NCI-H2081 (cell line): ENCODE measurements at places on chromosomes 2 and 18.

DNA sequence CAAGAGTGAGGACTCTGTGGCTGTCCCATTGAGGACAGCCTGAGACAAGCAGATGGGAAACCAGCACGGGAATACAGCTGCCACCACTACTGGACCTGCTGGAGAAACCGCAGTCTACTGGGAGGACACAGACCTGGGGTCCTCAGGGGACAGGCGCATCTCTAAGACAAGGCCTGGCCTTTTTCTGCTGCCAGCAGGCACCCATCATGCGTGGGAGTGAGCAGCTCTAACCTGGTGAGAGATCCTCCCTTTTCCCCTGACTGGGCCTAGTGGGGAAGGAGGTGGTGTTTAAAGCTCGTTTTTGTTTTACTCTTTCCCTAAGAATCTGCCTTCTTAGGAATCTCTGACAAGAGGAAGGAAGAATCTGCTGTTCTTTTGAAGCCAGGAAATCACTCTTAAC is 36.6 kb downstream of the CYRIA start:
- no peak for DNase-seq

GRCh38 chr18:3332376-3332775 is 70.4 kb downstream of the MYL12B start:
- no peak for DNase-seq

GRCh38 chr2:71154798-71155197 is 24.4 kb downstream of the MPHOSPH10 start:
- no peak for DNase-seq

DNA sequence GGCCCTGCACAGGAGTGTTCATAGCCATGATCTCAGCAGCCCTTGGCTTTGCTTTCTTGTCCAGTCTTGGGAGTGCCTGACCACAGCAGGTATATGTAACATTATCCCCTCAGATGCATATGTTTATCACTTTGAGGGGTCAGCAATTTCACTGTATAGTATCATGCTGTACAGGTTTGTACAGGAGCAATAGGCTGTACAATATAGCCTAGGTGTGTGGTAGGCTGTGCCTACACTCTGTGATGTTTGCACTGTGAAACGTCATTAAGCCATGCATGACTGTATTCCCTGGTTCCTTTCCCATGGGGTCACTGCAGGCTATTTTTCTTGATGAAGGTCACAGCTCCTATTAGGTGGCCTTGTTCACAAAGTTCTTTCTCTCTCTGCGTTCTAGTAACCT is 4.7 kb upstream of the IL36G start:
- no peak for DNase-seq

GRCh38 chr2:169275696-169276444 is 86.5 kb downstream of the LRP2 start:
- DNase-seq: no peak

DNA sequence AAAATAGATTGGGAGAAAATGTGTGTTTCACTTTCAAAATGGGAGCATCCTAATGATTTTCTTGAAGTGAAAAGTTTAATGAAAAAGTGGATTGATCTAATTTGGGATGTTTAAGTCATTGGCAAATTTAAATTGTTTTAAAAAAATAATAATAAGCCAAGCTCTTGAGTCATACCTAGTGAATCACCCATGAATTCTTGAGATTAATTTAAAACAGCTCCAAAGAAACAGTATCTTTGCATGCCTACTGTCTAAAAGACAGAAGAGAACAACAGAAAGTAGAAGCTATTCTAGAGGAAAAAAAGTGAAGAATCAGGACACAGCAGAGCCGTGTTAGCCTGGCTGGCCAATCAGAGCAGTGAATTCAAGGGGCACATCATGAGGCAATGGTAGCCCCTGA is 7.7 kb downstream of the ACVR1C start:
- DNase-seq: no peak

DNA sequence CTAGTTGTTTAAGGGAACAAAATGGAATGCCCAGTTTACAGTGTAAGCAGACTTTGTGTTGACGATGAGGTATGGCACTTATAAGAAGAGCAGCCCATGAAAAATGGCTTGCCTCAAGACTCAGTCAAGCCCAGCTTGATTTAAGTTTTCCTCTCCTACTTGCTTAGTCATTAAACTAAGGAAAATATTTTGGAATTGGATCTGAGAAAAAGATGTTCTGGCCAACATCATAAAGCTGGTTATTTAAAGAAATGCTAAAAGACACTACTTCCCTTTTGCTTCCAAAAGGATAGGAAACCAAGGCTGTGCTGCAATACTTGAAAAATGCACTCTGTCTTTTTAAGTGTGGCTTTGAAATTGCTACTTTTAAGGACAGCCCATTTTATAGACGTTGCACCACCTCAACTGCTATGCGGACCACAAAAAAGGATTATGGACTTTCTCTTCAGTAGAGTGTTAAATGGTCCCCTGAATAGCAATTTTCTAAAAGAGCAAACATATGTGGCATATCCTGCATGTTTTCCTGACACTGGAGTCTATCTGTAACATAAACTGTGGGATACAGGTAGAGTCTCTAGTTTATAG is 32.1 kb downstream of the CCDC141 start:
- no peak for DNase-seq

- DNase-seq: no peak
Observed at GRCh38 chr2:13067508-13067907, 350.8 kb downstream of the TRIB2 start.

- DNase-seq: no peak
Observed at GRCh38 chr2:42913280-42913878, 121.0 kb upstream of the HAAO start.

GRCh38 chr18:55753643-55754263 is 165.8 kb upstream of the TCF4 start:
- DNase-seq: no peak

DNA sequence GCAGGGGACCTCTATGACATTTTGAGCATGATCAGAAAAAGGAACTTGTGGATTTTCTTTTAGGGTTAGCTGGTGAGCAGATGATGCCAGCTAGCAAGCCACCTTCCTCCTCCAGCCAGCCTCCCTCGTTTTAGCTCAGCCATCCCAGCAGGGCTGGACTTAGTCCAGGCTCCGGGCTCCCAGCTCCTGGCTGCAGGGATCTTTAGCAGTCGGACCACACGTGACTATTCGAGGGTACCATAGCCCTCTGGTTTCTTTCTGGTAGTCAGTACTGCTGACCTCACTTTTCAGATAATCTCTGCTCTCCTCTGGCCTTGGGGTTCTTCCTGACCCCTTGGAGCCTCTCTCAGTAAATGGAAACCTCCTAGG is 31.8 kb downstream of the NCK2 start:
- DNase-seq: no peak

DNA sequence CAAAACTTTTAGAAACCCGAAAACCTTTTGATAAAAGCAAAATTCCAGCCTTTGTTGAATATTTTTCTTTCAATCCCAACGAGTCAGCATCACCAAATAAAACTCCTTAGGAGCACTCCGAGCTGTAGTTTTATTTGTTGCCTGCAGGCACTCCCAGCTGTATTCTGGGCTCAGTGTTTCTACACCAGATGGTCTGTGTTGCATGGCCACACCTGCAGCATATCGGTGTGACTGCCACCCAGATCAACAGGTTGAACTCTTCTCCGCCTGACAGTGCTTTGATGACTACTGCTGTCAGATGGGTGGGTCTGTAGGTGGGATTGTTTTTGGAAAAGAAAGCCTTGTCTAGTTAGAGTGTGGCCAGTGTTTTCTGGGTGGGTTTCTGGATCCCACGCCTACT is 32.7 kb downstream of the APCDD1 start:
- DNase-seq: no peak

DNA sequence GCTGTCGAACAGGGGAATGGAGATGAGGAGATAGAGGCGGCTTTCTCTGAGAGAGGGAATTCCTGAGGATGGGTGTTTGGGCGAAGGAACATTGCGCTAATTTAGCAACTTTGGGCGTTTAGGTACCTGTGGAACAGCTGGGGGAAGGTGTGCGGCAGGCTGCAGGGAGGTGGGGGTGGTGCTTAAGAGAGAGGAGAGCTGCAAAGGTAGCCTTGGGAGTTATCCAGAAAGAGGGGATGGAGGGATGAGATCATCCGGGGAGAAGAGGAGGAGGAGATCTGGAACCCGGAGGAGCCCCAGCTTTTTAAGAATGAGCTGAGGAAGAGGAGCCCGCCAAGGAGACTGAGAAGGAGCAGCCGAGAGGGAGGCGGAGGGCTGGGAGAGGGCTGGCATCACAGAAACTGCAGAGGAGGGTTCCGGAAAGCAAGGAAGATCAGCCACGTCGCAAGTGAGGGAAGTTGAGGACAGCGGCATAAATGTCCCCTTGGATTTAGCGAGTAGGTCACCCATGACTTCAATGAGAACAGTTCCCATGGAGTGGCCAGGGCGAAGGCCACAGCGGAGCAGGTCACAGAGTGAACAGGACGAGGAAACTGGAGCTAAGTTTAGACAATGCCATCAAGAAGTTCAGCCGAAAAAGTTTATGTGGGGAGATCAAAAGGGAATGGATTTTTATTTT is 174.7 kb downstream of the KLHL29 start:
- no peak for DNase-seq

DNA sequence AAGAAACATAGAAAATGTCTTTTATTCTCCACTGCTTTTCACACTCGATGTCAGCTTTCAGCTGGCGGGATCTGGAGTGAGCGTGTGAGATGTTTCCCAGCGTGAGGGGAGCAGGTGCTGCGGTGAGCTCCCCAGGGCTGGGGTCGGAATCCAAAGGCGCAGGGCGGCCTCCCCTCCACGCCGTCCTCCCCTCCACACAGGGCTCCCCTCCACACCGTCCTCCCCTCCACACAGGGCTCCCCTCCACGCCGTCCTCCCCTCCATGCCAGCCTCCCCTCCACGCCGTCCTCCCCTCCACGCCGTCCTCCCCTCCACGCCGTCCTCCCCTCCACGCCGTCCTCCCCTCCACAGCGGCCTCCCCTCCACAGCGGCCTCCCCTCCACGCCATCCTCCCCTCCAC is 26.9 kb upstream of the KCNG2 start:
- no peak for DNase-seq

DNA sequence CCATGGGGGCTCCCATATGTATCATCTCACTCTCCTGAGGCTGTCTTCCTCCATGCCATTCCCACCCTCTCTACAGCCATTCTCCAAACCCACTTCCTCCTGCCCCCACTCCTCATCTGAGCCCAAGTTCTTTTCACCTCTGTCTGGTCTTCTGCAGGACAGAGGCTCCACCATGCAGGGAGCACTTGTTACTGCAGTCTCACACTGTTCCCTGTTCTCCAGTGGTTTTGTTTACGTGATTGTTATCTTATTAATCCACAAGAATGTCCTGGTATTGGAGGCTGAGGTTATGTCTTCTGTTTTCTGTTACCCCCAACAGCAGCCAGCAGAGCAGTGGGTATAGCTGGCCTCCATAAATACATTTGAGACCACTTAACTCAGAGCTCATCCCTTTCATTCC is 51.4 kb downstream of the PAX8 start:
- DNase-seq: no peak

- no peak for DNase-seq
Observed at GRCh38 chr2:149129433-149129832, 90.9 kb downstream of the LYPD6B start.

DNA sequence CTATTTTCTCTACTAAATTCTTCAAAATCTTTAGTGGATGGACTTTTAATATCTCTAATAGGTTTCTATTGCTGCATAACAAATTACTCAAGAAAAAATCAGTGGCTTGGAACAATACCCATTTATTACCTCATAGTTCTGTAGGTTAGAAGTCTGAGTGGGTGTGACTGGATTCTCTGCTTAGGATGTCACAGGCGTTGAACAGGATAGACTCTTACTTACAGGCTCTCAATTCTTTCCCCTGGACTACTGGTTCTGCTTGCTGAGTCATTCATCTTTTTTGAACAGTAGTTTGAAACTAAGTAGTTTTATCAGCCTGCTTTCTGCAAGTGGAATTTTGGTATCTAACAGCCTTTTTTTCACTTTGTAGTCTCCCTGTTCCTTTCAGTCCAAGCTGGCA is 265.4 kb downstream of the ZNF385B start:
- no peak for DNase-seq

DNA sequence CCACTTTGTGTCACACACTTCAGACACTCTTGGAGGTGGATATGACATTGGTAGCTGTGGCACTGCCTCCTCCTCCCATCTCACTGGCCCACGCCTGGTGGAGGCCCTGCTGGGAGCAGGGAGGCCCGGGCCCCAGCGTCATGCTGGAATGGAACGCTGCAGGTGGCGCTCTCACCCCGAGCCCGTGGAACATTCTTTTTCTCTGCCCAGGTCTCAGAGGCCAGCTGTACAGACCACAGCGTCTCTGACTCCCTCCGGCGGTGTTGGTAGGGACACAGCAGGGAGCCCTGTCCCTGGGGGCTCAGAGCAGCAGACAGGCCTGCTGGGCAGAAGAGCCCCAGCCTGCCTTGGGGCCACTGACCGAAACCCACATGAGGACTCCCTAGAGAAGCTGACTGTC is 218.1 kb downstream of the TWIST2 start:
- no peak for DNase-seq

DNA sequence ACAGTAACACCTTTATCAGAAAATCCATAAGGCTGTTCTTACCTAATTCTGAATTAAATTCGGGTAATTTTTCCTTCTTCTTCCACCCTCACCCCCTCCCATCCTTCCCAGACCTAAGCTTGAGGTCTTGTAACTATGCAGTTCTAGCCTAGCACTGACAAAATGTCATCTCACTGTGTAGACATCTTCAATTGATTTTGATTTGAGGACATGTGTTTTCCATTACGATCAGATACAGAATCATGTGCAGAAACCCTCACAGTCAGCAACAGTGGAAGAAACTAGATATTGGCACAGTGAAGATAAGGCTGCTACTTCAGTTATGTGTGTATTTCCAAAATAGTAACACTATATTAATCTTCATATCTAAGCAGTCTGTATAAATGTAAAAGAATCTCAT is 244.6 kb downstream of the THSD7B start:
- no peak for DNase-seq

- DNase-seq: no peak
Observed at GRCh38 chr18:54531402-54532065, 59.5 kb upstream of the DYNAP start.

DNA sequence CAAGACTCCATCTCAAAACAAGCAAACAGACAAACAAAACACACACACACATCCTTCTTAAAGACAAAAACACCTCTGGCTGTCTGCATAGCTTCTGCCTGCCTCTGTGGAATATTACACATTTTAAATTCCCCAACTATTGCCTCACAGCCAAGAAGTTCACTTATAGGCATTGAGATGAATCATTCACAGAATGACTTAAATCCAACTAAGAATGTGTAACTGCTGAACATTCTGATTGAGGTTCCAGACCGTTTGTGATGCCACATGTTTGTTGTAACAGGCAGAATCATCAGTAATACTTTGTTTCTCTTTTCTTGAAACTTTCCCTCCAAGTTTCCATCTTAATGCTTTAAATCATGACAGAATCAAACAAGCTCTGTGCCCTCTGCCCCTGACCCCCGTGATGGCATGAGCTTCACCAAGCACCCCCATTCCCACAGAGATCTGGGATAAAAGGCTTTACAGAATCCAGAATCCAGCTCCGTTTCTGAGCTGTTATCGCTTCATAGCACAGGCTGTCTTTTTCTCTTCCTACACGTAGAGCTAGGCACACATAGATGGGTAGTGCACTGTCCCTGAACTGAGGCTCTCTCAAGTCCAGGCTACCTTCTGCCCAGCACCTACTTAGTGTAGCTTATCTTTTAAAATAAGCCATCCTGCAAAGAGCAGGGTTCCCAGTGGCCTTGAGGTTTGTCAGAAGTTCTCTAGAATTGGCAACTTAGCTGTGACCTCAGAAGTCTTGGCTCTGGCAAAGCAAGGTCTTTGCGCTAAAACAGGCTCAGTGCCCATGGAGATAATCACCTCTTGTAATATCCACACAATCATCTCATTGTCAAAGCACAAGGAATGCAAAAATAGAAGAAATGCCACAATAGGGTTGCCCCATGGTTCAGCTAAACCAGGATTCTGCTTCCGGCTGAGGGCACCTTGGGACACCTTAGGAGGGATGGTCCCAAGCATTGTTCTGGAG is 32.9 kb downstream of the EPAS1 start:
- no peak for DNase-seq

- DNase-seq: no peak
Observed at GRCh38 chr2:235725016-235725489, 231.2 kb downstream of the AGAP1 start.
